ENCODE measurements at places on chromosomes 2 and 18.

DNA sequence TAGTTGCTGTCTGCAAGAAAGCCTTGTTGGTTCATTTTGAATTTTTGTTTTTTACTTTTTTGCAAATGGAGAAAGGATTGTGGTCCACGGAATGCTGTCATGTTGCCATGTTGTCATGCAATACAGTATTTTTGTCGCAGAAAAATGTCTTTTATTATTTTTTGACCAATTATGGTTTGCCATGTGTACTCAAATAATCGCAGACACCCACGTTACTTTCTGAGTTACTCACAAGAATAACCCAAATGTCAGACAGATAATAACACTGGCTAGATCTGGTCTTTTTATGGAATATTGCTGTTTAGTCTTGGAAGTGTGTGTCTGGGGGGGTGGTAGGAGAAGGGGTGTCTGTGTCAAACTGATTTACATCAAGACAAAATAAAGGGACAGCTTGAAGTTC lies 188.9 kb downstream of the LTBP1 start:
- no peak for DNase-seq

DNA sequence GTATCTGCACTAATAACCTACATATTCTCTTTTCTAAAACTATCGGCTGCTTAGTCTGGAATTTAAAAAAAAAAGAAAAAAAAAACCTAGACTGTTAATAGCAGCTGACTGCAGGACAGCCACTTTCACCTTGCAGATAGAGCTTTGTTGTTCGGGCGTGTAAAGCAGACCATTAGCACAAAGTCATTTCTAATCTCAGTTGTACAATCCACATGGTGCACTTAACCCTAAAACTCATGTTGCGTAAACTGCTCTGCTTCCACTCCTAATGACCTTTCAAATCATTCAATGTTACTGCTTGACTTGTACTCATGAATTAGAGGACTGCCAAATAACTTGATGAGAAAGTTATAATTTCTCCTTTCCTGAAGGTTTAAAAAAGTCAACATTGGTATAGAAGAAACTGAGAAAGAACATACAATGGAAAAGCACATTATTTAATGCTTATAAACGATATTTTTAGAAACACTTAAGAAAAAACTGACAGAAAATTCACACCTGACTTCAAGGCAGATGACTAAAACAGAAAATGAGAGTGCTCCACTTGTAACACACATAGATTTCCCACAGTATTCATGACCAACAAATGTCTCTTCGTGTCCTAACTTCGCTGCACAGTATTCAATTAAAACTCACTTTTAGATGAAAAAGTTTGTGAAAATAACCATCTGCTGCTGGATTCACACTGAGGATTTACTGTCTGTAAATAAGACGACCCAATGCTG lies 2.6 kb downstream of the CDH2 start:
- no peak for DNase-seq

DNA sequence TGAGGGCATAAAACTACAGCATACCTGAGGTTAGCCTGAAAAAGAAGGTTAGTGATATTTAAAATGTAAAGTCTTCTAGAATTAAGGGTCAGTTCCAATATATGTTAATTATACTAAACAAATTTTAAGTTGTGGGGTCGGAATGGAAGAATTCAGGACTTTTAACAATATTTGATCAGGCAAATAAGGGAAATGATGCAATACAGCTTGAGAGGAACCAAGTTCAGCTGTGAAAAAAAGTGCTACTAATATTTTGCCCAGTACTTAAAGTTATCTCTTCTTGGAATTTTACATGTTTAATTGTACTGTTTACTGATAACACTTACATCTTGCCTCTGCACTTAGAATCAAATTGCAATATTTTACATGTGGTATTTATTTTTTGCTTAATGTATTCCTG lies 345.5 kb upstream of the CWC22 start:
- DNase-seq = no peak

- no peak for DNase-seq
Observed at GRCh38 chr2:162075689-162076132, 1.7 kb upstream of the DPP4 start.

DNA sequence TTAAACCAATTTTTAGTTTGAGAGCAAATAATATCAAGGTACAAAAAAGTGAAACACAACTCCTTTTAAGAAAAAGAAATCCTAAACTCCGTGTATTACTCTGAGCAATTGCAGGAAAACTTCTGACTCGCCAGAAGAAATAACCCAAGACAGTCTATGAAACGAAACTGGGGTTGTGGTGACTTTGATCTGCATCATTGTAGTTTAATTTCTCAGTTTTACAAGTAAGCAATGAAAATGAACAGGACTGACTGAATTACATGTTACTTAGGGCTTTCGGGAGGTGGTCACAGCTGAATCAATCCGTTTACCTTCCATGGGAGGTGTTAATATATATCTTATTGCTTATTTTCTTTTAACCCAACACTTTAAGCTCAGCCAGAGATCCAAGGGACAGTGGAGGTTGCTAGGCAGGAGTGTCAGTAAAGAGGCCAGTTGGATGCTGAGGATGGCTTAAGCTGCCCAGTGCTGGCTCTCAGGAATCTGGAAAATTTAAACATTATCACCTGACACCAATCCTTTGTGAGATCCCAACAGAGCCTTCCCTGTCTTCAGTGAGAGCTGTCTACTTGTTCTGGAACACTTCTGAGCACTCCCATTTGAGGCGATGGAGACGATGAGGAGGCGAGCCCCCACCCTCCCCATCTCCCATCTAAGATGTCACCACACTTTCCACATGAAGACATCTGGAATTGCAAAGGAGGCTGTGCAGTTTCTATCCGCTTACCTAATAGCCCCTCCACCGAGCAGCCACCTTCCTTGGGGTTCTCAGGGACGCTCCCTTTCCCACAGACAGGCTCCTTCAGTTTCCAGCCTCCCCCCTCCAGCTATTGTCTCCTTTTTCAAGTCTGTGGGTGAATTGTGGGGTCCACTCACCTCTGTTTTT lies 3.6 kb upstream of the RAB31 start:
- DNase-seq = no peak

- no peak for DNase-seq
Observed at GRCh38 chr2:207501802-207502576, 27.8 kb upstream of the CREB1 start.

GRCh38 chr18:61308004-61308403 lies 25.2 kb upstream of the CDH20 start:
- DNase-seq = no peak

DNA sequence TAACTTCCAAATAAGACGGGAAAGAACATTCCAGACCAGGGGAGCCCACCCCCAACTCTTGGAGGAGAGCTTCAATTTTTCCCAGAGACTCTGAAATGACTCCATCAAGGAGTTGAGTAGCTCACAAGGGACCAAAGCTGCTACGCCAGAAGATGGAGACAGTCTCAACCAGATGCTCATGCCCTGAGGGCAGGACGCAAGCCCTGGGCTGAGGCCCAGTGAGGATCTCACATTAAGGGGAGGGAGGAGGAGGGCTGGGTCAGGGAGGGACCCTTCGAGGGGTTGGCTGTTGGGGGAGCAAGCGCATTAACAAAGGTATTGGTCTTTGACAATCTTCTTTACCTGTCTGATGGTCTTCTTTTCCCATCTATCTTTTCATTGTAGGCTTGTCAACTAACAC lies 141.3 kb upstream of the SLC1A4 start:
- no peak for DNase-seq

DNA sequence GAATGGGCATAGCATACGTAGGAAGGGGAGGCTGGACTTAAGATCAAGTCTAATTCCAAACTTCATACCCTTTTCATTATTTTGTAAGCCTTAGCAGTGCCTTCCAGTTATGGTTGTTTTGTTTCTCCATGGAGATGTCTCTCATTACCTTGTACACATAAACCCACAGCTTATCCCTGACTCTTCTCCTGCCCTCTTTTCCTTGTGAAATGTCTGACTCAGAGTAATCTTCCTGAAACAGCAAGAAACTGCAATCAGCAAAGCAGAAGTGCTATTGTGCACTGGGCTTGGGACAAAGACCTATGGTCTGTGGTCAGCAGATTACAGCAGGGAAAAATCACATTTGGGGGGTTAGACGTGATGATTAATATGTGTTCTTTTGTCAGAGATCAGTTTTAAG lies 176.7 kb downstream of the IKZF2 start:
- DNase-seq = no peak

DNA sequence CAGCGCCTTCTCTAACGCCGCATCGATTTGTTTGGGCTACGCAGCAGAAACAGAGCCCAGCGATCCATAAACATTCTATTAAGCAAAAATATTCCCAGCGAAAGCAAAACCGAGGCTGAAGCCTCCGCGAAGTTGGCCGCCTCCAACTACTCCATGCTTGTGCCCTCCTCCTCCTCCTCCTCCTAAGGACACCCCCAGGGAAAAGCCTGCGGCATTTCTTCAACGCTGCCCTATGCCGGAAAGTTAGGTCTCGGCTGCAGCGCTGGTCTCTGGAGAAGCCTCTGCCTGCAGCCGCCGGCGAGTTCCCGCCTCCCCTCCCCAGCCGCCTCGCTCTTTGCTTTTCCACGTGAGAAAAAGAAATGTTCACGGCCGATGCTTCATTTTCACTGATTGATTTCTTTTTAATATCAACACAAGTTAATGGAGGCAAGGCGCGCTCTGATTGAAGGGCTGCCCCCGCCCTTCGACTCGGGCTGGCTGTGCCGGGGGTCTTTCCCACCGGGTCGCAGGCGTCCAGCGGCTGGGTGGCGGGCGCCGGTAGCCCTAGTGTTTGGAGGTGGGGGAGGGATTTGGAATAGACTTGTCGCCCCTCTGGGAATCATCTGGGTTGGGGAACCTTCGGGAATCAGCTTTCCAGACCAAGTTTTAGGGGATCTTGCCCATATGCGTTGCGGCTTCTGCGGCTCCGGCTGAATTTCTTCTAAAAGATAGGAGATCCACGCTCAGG lies 3.9 kb downstream of the NRP2 start:
- no peak for DNase-seq

DNA sequence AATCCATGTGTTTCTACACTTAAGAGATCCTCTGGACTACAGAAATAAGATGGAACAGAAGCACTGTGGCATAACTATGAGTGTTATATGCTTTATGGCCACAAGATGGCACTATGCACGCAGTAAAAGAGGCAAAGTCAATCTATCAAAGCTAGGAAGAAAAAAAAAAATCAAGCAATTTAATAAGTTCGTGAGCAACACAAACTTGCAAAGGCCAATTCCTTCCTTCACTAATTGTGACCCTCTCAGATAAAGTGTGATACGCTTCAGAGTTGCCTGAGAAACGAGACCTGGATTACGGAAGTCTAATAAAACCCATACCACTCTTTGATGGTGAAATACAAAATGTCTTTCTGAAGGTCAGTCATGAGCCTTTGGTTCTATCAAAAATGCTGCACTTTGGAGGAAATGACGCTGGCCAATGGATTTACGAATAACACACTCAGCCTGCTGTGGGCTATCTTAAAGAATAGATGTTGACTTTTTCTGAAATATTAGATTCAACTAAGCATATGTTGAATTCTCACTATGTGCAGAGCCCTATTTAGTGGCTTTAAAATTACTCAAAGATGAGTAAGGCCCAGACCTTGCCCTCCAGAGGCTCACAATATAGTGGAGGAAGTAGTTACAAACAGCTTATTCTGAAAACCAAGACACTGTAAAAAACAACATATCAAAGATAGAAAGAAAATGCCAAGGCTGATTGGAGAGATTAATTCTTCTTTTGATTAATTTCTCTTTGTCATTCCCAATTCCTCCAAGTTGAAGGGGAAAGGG lies 35.5 kb upstream of the TTR start:
- DNase-seq = no peak

DNA sequence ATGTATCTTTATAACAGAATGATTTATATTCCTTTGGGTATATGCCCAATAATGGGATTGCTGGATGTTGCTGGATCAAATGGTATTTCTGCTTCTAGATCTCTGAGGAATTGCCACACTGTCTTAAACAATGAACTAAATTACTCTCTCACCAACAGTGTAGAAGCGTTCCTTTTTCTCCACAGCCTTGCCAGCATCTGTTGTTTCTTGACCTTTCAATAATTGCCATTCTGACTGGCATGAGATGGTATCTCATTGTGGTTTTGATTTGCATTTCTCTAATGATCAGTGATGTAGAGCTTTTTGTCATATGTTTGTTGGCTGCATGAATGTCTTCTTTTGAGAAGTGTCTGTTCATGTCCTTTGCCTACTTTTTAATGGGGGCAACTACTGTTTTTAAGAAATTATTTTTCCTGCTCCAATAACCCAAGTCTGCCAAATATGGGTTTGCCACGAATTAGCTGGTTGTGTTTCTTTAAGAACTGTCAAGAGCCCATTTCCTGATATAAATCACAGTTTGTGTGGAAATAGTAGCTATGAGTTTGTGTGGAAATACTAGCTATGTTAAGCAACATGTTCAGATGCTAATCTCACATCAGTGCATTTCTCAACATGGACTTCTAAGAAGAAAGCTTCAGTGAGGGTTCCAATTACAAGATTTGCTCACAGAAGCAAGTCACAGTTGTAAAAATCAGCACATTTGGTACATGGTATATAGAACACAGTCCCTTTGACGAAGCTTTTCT lies 259.4 kb downstream of the ANAPC1 start:
- no peak for DNase-seq

DNA sequence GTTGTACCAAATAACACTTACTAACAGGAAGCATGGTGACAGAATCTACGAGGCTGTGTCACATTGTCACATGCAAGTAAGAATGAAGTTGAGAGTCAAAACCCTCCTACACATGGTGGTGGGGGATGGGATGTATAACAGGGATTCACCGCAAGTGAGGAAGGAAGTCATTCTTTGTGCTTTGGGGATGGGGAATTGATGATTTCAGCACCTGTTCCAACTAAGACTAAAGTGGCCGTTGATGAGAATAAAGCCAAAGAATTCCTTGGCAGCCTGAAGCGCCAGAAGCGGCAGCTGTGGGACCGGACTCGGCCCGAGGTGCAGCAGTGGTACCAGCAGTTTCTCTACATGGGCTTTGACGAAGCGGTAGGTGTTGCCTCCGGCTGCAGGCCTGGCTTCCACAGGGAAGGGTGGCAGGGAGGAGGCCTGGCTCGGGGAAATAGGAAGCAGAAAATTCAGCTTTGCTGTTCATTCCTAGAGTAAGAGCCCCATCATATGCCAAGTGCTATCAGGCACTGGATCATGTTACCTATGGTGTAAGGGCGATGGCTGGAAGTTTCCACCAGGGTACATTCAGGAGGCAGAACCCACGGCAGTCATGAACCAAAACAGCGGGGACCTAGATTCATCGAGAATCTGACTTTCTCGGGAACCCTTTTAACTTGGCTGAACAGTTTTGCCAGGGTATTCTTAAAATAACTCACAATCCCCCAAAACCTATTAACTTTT lies 120.3 kb downstream of the UXS1 start:
- DNase-seq = no peak

GRCh38 chr2:70806620-70807019 lies 13.8 kb downstream of the CLEC4F start:
- no peak for DNase-seq

DNA sequence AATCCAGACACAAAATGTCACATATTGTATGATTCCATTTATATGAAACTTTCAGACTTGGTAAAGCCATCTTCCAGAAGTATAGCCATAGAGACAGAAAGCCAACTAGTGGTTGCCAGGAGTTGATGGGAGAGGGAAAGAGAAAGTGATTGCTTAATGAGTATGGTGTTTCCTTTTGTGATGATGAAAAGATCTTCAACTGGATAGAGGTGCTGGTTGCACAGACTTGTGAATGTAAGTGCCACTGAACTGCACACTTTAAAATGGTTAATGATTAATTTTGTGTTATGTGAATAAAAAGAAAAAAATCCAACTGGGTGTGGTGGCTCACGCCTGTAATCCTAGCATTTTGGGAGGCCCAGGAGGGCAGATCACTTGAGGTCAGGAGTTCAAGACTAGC lies 135.3 kb upstream of the SLC1A4 start:
- no peak for DNase-seq

GRCh38 chr18:42087876-42088275 lies 132.8 kb downstream of the PIK3C3 start:
- DNase-seq = no peak

GRCh38 chr2:229160984-229161383 lies 110.1 kb downstream of the PID1 start:
- DNase-seq = no peak

Data from C1 segment of cervical spinal cord (tissue), 14 donors.